Urothelium cell line (cell line): ENCODE measurements at places on chromosomes 12 and 14.

- no peak for DNase-seq
These were observed 285.6 kb downstream of the CACNA1C start for GRCh38 chr12:2338381-2338780.

GRCh38 chr14:23801766-23802165 lies 151.8 kb upstream of the DHRS4 start:
- DNase-seq: no peak

- no peak for DNase-seq
These were observed 48.3 kb upstream of the TMEM263 start for GRCh38 chr12:106907411-106907810.

- no peak for DNase-seq
These were observed 32.5 kb upstream of the CRY1 start for GRCh38 chr12:107125833-107126232.

DNA sequence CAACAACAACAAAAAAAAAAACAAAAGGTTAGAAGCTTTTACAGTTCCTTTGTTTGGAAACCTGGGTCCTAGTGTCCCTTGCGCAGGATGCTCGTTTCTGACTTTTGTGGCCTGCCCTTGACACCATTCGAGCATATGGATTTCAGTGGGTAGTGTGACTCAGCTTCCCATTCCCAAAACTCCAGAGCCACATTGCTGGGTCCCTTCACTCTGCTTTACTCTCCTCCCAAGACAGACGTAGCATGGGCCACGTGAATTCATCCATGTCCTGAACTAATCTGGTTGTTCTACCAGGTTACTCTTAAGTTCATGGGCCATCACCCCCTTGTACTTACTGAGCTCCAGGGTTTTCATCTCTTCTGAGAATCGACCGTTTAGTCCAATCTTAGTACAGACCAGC lies 68.0 kb upstream of the MAX start:
- DNase-seq: no peak

GRCh38 chr14:103488960-103489359 lies 33.7 kb downstream of the CKB start:
- DNase-seq: no peak
